ENCODE measurements at places on chromosomes 13 and 19.

GRCh38 chr19:20271215-20271926 lies 104.4 kb downstream of the ZNF486 start:
- DNase-seq = no peak

GRCh38 chr13:41456768-41457588 lies at the start of gene RGCC:
Gene RGCC, plus strand, starts transcription at chr13:41457550. Its CDS starts 158 bp downstream, at chr13:41457708.
- no peak for DNase-seq

GRCh38 chr13:41645331-41645730 lies 188.0 kb downstream of the RGCC start:
- no peak for DNase-seq

GRCh38 chr13:99655351-99656091 lies 154.2 kb downstream of the TM9SF2 start:
- no peak for DNase-seq

GRCh38 chr19:50728084-50728737 lies 5.0 kb downstream of the CLEC11A start:
- no peak for DNase-seq

GRCh38 chr19:2428321-2428690 lies 920 bp upstream of the TIMM13 start:
- peak; percentile 41 for DNase-seq

DNA sequence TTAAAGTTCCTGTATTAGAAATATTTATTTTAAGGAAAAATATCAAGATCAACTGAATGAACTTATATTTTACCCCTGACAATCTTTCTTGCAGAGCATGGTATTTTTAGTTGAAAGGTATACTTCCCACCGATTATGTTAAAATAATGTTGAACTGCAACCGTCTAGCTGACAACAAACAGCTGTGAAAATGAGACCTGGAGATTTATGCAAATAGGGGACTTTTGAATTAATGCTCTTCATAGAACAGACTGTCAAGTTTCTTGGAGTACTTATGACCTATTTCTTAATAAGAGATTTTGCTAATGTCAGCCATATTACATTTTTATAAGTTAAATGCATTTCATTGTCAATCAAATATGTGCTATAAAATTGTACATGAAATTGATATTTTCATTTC lies 210.9 kb downstream of the NALCN start:
- DNase-seq = no peak

- DNase-seq = no peak
Measured at GRCh38 chr19:6457958-6458694, 1.5 kb downstream of the SLC25A23 start.

DNA sequence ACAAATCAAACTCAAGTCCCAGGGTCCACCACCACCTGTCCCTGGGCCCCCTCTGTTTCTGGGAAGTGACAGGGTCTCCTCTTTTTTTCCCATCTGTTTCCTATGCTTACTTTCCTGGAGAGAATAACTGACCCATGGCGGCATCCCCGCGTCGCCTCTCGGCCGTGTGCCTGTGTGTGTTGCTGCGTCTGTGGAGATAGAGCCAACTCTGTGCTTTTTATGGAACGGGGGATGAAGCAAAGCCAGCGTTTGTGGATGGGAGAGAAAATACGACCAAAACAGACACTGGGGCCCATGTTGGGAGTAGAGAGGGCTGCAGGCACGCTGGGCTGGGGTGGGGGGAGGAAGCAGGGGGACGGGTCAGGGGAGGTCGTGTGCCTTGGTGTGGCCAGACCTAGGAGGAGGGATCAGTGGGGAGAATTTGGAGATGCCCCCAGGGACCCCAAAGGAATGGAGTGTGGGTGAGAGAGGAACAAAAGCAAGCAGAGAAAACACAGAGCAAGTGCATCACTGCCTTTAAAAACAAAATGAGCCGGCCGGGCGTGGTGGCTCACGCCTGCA lies 16.6 kb downstream of the PLK5 start:
- no peak for DNase-seq

- no peak for DNase-seq
Measured at GRCh38 chr19:8686549-8686948, 12.0 kb downstream of the ACTL9 start.

DNA sequence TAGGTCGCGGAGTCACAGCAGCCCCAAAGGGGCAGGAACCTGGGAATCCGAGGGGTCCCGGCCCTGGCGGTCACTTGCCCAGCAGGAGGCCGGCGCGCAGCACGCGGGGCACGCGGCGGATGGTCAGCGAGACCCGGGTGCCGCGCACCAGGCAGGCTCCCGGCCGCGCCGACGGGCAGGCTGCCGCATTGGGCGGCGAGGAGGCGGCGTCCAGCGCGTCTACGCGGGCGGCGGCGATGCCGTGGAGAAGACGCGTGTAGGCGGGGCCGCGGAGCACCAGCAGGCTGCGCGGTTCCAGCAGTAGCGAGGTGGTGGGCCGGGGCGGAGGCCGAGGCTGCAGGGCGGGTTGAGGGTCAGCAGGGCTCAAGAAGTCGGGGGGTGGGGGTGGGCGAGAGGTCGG lies 607 bp upstream of the SYNE4 start:
- peak; percentile 41 for DNase-seq

Measured in NCI-H1105 (cell line).